Activated CD4-positive, alpha-beta T cell treated with anti-CD3 and anti-CD28 coated beads, Interleukin-2, Interleukin-4, amounts not matched to agents 100 ng/mL and 50 ng/mL, durations not matched to agents 16 hours and 8 hours (primary cell): ENCODE measurements at places on chromosomes 6 and 20.

- DNase-seq: no peak
Observed at GRCh38 chr6:95294043-95294442, 283.3 kb upstream of the MANEA start.

GRCh38 chr6:140966676-140967075 is 1166.0 kb upstream of the GJE1 start:
- DNase-seq: no peak

DNA sequence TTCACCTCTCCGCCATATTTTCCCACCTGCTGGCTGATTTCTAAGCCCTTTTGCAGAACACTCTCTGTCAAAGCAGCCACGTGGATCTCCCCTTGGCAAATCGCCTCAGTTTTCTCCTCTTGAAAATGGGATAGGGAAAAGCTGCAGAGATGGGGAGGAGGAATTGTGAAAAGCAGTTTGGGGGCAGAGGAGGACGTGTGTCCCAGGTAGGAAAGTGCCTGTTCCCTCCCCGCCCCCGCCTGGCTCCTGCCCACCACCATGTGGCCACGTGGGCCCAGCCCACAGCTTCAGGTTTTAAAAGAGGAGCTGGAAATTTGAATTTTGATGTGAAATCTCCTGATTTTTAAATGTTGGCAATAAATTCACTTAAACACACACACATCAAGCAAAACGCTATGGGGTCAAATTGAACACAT is 3.6 kb upstream of the CEBPB start:
- no peak for DNase-seq

GRCh38 chr20:3209257-3209945 is at the start of gene ITPA:
Gene ITPA, plus strand, starts transcription at chr20:3209498. Its CDS starts 54 bp downstream, at chr20:3209552.
- DNase-seq: peak; percentile 69

GRCh38 chr6:115441651-115442050 is 619.0 kb downstream of the FRK start:
- no peak for DNase-seq

DNA sequence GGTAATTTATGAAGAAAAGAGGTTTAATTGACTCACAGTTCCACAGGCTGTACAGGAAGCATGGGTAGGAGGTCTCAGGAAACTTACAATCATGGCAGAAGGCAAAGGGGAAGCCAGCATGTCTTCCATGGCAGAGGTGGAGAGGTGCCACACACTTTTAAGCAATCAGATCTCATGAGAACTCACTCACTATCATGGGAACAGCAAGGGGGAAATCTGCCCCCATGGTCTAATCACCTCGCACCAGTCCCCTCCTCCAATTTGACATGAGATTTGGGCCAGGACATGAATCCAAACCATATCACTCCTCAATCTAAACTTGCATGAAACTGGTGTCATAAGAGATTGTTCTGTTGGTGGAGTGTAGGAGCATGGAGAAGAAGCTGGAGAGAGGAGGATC is 51.6 kb upstream of the CCN6 start:
- no peak for DNase-seq

GRCh38 chr20:36573798-36574365 is 485 bp downstream of the TGIF2 start:
- no peak for DNase-seq

- no peak for DNase-seq
Observed at GRCh38 chr20:15682690-15683089, 890.6 kb downstream of the KIF16B start.

DNA sequence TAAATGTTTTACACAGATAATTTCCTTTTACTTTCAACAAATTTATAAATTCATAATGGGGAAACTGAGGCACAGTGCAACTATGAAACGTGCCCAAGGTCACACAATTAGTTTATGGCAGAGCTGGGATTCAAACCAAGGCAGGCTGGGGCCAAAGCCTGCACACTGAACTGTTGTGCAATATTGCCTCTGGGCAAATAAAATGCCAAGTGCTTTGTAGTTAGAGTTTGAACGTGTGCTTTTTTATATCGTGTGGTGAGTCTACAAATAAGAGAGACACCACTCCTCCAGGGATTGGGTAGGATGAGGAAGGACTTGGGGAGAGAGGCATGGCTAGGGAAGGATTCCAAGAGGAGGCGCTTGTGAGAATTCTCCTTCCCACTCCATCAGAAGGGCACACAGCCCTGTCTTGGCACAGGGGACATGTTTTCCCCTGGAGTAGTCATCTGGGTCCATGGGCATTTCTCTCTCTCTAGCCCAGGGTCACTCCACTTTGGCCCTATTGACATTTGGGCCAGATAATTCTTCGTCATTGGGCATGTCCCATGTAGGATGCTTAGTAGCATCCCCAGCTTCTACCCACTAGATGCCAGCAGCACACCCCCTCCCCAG is 2.8 kb upstream of the CDH22 start:
- no peak for DNase-seq

GRCh38 chr6:143516690-143517446 is 5.3 kb upstream of the FUCA2 start:
- DNase-seq: no peak

- no peak for DNase-seq
Observed at GRCh38 chr6:12414096-12414675, 124.0 kb downstream of the EDN1 start.

GRCh38 chr6:26328265-26328844 is 36.6 kb upstream of the BTN3A2 start:
- DNase-seq: no peak

- DNase-seq: no peak
Observed at GRCh38 chr20:23425129-23425528, 3.8 kb upstream of the NAPB start.

GRCh38 chr6:21022343-21023107 is 488.3 kb downstream of the CDKAL1 start:
- DNase-seq: no peak

- no peak for DNase-seq
Observed at GRCh38 chr6:157990321-157991066, 8.8 kb downstream of the SYNJ2 start.

GRCh38 chr6:161674930-161675682 is 401.2 kb upstream of the AGPAT4 start:
- DNase-seq: no peak

DNA sequence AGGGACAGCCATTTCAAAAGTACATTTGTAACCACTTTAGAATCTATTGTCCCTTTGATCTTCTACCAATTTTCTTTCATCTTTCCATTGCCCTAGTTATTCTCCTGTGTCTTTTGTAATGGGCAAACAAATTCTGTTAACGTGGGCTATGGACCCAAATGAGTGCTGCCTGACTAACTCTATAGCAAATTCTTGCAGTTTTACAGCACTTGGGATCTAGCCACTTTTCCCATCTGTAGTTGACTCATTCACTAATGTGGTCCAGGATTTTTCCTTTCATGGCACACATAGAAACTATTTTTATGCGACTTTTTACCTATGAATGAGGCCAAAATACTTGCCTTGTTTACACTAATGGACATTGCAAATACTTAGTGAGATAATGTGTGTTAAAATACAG is 52.0 kb downstream of the GRIK2 start:
- no peak for DNase-seq

DNA sequence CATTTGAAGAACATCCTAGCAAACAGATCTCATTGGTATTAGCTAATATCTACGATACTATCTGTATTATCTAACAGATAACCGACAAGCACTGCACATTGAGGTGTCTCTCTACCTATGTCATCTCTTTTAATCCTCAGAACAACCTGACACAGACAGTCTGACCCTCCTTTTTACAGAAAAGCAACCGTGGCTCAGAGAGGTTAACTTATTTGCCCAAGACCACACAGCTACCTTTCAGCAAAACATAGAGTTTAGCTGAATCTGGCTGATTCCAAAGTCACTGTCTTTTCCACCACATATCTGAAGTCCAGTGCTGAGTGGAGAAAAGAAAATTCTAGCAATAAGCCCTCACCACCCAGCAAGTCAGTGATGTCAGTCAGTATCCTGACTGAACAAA is 358.7 kb upstream of the JARID2 start:
- DNase-seq: no peak

- no peak for DNase-seq
Observed at GRCh38 chr6:71199736-71200135, 88.9 kb upstream of the OGFRL1 start.

DNA sequence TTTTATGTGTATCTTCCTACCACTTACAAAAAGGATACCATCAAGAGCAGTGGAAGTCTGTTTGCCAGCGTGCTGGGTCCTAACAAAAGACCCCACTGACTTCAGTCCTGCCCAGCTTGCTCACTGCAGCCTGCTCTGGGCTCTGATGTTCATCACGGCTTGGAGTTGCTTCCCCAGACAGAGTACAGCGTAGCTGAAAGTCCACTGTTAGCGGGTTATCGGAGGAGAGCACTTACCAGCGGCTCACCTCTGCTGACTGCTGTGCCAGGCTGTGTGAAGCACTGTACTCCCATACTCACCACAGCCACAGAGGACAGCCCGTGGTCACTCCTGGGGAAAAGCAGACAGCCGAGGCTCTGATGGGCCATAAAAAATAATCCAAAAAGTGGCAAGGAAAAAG is 40.2 kb downstream of the CTCFL start:
- no peak for DNase-seq

DNA sequence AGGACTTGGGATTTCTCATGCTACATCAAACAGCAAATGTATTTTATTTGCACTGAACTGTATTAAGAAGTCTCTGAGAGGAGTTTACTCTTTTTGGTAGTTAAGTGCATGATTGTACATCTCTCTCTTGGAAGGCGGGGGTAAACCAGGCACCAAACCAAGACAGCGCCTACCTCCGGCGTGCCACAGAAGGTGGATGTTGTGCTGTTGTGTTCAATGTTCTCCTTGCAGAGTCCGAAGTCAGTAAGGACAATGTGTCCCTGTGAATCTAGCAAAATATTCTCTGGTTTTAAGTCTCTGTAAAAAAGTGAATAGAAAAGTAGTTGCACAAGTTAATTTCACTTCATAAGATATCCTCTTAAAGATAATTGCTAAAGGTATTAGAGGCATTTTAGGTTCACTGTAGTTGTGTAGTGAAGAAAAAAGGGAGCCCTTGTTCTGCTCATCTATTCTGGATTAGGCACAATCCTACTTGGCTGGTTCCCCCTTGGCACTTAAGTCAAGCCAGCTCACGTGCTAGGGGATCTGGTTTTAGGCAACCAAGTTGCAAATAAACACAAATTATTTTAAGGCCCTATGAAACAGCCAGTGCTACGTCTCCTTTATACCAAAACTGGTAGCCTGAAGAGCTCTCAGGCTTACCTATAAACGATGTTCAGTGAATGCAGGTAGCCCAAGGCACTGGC is 119.7 kb upstream of the SLC2A12 start:
- DNase-seq: no peak

GRCh38 chr20:43415661-43416430 is 41.9 kb upstream of the SRSF6 start:
- no peak for DNase-seq

DNA sequence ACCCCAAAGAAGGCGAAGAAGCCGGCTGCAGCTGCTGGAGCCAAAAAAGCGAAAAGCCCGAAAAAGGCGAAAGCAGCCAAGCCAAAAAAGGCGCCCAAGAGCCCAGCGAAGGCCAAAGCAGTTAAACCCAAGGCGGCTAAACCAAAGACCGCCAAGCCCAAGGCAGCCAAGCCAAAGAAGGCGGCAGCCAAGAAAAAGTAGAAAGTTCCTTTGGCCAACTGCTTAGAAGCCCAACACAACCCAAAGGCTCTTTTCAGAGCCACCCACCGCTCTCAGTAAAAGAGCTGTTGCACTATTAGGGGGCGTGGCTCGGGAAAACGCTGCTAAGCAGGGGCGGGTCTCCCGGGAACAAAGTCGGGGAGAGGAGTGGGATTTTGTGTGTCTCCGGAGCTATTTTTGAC is 69.6 kb downstream of the HFE start:
- DNase-seq: no peak

DNA sequence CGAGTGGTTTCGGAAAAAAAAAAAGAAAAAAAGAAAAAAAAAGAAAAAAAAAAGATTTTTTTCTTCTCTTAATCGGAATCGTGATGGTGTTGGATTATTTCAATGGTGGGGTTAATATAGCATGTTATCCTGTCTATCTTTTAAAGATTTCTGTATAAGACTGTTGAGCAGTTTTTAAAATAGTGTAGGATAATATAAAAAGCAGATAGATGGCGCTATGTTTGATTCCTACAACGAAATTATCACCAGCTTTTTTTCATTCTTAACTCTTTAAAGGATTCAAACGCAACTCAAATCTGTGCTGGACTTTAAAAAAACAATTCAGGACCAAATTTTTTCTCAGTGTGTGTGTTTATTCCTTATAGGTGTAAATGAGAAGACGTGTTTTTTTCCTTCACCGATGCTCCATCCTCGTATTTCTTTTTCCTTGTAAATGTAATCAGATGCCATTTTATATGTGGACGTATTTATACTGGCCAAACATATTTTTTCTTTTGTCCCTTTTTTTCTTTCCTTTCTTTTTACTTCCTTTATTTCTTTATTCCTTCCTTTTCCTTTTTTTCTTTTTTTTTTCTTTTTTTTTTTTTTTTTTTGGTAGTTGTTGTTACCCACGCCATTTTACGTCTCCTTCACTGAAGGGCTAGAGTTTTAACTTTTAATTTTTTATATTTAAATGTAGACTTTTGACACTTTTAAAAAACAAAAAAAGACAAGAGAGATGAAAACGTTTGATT is 3.6 kb downstream of the SOX4 start:
- no peak for DNase-seq

- DNase-seq: no peak
Observed at GRCh38 chr6:4870821-4871494, 94.8 kb downstream of the CDYL start.

DNA sequence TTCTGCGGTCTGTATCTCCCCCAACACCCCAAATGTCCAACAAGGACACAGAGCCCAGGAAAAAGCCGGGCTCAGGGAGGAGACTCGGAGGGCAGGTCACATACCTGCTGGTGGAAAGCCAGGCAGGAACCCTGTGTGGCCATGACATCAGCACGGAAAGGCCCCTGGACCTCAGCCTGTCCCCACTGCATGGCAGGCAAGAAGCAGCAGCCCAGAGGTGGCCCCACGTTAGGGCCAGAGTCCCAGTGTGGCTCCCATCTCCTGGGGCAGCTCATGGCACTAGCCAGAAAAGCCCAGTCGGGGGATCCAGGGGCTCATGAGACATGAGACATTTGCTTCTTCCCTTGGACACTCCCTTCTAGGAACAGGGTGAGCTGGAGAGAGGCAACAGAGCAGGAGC is 258.7 kb downstream of the DLL1 start:
- no peak for DNase-seq

GRCh38 chr6:26260725-26261490 is 104.1 kb upstream of the BTN3A2 start:
- DNase-seq: no peak

DNA sequence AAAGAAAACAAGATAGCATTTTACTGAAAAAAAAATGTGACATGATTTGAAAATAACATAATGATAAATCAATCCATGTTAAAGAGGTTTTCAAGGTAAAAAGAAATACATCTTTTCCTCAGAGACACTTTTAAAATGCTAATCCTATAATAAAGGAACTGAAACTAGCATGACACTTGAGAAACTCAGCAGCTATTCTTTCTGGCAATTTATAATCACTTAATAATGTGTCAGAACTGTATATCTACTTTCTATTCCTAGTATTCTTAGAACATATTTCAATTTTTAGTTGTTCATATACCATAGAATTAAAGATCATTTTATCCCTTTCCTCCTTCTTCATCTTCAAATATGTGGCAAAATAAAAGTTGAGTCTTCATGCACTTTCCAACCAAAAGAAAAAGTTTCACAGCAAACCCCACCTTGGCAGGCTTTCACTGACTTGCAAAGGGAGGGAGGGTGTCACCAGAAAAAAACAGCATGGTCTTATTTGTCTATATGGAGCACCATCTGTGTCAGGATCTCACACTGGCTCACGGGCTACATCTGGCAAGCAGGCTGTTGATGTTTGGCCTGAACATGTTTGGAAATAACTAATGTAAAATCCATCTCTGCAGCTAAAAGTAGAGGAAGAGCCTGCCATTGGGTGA is 48.5 kb downstream of the FHL5 start:
- no peak for DNase-seq

- no peak for DNase-seq
Observed at GRCh38 chr20:58450254-58450653, 61.2 kb downstream of the VAPB start.
